ENCODE measurements at places on chromosomes 6 and 20.

DNA sequence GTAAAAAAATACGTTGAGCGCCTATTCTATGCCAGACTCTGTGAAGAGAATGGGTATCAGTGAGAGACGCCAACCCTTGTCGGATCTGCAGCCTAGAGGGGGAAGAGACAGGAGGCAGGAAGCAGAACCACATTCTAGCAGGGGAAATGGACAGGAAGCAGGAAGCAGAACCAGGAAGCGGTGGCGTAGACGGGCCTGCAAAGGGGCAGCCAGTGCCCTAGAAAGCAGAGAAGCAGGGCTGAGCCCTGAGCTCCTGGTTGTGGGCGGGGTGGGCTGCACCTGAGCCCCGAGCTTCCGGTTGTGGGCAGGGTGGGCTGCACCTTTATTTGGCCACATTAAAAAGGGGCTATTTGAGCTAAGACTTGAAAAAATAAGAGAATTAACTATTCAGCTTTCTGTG, 71.9 kb downstream of the FAM120B start:
- DNase-seq: no peak

DNA sequence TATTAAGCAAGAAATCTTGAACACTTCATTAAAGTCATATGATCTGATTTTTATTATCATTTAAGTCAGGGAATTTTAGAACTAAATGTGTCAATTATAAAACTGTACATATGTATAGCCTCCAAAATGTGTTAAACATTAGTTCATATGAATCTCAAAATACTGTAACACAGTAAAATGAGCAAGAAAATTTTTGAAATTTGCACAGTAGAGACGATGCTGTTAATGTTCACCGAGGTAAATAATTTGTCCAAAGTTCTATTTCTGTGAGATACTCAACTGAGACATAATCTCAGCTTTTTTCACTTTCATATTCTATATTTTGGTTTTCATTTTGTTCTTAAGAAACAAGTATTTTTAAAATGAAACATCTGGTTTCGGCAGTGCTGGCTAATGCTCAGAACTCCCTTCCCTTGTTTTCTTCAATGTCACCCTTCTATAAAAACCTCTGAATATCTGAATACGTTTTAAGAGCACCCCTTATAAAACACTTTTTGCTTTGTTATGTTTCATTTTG, 353.1 kb downstream of the LAMA2 start:
- no peak for DNase-seq

- DNase-seq: no peak
Measured at GRCh38 chr6:139030228-139030963, 1.9 kb downstream of the ABRACL start.

DNA sequence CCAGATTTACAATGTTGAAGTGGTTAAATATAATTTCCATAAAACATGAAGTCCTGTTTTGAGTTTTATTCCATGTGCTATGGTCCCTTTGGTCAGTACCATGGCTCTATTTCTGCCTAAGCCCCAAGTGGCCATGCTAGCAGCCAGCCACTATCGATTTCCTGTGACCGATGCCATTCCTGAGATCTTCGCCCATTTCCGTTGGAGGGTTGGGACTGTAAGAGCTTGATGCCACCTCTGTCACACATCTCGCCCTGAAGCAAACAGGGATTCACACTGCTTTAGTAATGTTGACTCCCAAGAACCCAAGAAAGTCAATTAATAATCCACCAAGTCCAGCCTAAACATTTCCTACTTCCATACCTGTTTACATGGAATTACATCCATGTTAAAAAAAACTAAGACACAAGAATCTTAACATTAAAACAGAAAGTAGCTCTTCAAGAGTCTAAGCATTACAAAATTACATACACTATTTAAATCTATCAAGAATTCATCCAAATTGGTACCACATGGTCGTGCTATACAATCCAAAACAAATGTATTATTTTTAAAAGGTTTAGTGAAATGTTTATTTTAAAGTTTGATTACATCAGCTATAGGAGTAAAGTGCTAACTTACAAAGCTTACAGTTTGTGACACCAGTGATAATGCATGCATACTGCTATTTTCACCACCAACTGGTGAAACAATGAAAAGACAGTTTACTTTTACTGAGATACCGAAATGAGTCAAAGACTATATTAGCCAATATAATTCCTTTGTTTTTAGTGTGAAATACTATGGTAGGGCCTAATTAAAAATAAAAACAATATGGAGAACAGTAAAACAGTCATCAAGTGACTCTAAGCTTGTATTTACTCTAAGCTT, 2.5 kb downstream of the RBM39 start:
- DNase-seq: no peak

GRCh38 chr6:135162678-135163439, 18.2 kb upstream of the MYB start:
- no peak for DNase-seq

GRCh38 chr20:23117738-23118137, 31.6 kb upstream of the CD93 start:
- DNase-seq: no peak

DNA sequence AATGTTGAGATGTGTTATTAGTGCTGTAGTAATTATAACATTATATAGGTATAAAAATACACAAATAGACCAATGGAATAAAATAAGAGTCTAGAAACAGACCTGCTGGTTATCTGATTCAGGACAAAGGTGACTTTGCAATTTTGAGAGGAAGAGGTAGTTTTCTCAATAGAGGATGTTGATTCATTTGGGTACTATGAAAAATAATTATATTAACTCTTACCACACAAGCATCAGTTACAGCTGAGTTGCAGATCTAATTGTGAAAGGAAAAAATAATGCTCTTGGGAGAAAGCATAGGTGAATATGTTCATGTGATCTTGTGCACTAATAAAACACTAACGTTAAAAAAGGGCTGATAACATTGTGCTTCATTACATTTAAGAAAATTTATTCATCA, 103.0 kb downstream of the BCKDHB start:
- DNase-seq: no peak

GRCh38 chr6:35729722-35730121, 7.1 kb upstream of the ARMC12 start:
- no peak for DNase-seq

- no peak for DNase-seq
Measured at GRCh38 chr6:3773678-3774298, 22.3 kb upstream of the PXDC1 start.

DNA sequence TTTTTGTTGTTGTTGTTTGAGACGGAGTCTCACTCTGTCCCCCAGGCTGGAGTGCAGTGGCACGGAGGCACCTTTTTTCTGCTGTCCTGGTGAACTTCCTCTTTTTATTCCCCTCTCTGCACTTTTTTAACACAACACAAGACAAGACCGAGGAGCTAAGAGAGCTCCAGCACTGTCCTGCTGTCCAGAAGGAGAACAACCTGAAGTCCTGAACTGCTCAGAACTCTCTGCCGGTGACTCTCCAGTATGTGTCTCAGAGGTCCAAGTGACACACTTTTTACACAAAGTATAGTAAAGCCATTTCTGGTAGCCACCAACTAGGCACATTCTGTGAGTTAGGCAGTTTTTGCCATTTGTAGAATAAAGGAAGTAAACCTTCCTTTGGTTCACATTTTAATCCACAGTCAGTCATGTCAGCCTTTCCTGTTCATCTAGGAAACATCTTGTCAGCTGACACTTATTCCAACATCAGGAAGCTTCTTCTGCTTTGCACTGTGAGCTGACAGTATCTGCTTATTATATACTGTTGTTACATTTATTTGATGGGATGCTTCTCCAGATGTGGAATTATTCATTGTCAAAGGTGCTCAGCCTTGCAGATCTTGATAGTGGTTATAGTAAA, 28.1 kb upstream of the TXNDC5 start:
- DNase-seq: no peak

DNA sequence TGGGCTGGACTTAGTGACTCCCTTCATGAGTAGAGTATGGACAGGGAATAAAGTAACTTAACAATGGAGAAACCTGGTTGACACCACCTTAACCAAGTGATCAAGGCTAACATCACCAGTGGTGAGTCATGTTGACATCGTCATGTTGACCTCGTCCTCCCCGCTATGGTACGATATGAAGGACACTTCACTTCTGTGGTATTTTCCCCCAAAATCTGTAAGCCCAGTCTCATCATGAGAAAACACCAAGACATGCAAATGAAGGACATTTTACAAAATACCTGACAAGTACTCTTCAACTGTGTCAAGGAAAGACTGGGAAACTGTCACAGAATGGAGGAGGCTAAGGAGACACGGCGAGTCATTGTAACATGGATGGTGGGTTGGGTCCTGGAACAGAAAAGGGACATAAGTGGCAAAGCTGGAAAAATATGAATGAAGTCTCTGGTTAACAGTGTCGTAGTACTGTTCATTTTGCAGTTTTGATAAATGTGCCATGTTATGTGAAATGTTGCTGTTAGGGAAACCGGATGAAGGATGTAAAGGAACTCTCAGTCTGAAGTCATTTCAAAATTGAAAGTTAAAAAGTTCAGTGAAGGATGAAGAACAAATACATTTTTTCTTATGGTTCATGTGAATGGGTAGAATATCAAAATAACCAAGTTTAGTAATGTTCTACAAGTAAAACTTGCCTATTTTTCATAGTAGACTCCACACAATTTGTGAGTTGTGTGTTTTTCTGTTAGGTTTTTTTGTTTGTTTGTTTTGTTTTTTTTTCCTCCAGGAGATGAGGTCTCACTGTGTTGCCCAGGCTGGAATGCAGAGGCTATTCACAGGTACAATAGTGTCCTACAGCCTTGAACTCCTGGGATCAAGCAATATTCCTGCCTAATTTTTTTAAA, 247.5 kb downstream of the TMEM242 start:
- DNase-seq: no peak

DNA sequence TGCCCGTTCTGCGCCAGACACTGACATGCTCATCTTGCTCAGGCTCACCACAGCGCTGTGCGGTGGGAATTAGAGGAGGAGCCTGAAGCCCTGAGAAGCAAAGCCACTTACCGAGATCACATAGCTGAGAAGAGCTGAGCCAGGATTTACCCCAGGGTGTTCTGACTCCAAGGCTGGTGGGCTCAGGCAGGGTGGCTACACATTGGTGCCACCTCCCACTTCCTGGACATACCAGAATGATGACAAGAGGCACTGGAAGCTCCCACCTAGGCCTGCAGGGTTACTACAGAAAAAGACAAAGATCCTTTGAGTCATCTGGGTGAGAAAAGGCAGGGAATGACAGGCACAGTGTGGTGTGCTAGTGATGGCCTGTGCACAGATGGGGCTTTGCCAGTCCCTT, 24.4 kb upstream of the FKBP1A start:
- DNase-seq: no peak

DNA sequence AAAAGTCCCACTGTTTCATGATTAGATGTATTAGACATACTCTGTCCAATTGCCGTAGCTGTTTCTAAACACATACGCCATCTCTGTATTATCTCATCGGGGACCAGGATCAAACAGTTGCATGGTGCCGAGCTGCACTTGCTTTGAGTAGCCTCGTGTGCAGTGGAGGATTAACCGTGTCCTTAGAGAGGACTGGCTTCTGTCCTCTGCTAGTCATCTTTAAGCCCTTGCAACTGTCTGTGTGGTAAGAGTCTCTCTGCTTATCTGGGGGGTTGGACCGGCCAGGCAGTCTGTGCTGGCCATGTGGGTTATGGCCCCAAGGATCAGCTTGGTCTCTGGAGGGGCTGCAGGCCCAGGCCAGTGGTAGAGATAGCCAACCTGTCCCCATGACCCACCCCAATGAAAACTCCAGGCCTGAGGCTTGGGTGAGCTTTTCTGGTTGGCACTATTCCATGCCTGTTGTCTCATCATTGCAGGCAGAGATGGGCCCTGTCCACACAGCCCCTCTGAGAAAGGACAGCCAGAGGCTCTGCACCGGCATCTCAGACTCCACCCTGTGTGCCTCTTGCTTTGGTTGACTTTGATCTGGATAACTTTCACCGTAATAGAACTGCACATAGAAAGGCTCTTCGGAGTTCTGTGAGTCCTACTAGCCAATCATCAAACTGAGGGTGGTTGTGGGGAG, 137.3 kb upstream of the SNX9 start:
- no peak for DNase-seq

DNA sequence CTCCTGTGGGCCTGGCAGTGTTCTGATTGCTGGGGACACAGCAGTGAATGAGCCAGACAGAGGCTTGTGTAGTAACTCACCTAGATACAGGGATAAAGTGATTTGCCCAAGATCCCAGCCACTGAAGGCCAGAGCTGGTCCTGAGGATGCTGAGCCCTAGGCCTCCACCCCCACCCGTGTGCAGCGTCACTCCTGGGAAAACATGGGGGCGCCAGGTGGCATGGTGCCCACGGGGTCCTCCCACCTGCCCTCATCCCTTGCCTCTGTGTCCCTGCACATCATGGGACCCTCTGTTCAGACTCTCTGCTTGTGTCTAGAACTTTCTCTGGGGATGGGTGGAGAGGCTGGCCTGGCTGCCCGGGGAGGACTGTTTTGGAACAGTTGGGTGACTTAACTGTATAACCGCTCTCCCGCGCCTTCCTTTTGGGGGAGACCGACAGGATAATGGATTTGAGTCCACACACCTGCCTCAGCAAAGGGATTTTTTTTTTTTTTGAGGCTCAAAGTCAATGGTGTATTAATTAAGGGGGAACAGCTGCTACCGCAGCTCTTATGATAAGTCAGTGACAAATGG, 19.6 kb downstream of the LEMD2 start:
- no peak for DNase-seq
